Gastrocnemius medialis (tissue), 4 donors: ENCODE measurements at places on chromosomes 11 and 22. TPM values are rescaled to one million over a fixed set of nuclear protein-coding genes. Genes with fewer than 3 reads are reported as not detected.

CD3E gene
- not detected for total RNA-seq

DNAL4 gene
- 7.2 TPM for total RNA-seq

DUSP8 gene
- total RNA-seq: 25.9 TPM

SIK3 gene
- total RNA-seq: 42.4 TPM

OR6T1 gene
- total RNA-seq: not detected

- no peak for DNase-seq
- no peak overlapping the region for H3K27ac ChIP-seq
- no peaks in the 10 kb centered on the region for H3K36me3 ChIP-seq
- no peak overlapping the region for H3K4me3 ChIP-seq
These were observed 728.9 kb downstream of the JRKL start for GRCh38 chr11:97118614-97119200.

DNA sequence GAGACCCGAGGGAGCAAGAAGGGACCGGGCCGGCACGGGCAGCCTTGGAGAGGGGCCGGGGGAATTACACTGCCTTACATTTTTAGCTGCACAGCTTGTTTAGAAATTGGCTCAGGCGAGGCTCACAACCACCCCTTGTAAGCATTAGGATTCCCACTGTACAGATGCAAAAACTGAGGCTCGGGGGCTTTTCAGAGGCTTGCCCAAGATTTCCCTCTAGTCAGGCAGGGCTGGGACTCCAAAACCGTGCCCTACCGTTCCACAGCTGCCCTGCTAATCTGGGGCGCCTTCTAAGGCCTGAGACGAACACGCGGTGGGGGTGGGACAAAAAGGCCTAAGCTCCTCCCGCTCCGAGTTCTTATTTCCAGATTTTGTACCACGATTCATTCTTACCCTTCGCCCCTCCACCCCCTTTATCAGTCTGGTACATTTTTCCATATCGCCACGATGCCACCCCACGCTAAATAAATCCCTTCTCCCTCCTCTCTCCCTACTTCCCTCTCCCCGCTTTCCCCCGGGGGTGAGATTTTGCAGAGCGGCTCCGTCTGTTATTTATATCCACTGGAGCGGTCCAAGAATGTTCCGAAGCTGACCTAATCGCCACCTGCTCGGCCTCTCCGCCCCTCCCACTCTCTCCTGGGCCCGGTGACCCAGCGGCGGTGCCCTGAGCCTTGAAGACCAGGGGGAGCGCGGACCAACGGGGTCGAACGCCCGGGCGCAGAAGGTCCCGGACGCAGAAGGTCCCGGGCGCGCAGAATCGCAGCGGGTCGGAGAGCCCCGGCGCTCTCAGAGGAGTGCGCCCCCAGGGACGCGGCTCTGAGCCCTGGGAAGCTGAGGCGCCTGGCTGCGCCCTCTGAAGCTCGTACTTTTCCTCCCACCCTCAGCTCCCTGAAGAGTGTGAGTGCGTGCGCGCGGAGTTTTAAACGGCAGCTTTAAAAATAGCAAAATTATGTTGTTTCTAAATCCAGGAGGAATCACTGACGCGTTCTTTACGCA, 764 bp upstream of the PACSIN3 start:
- H3K27ac ChIP-seq: peak overlapping the region; percentile 97
- peaks cover 56% of the 10 kb centered on the region for H3K4me1 ChIP-seq
- H3K36me3 ChIP-seq: no peaks in the 10 kb centered on the region
- peak overlapping the region; percentile 68 for H3K4me3 ChIP-seq

DNA sequence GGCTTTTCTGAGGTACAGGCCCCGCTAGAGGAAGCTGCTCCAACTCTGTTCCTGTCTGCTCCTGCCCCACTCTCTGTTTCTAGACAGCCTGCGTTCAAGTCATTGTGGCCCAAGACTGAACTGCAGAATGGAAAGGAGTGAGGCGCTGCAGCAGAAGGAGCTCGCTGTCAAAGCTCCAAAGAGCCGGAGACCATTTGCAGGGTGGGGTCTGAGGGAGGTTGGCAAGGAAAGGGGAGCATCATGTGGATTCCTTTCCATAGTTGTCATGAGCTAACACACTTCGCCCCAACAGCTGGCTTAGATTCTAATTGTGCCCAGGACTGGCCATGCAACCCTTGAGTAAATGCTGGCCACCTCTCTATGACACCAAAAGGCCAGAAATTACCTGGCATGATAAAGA, 18.8 kb downstream of the APOL4 start:
- no peaks in the 10 kb centered on the region for H3K36me3 ChIP-seq
- H3K27ac ChIP-seq: no peak overlapping the region
- no peaks in the 10 kb centered on the region for H3K27me3 ChIP-seq

GRCh38 chr11:20621679-20622078, 22.3 kb downstream of the SLC6A5 start:
- no peak overlapping the region for H3K27ac ChIP-seq
- no peak for DNase-seq
- no peaks in the 10 kb centered on the region for H3K36me3 ChIP-seq
- no peak overlapping the region for H3K4me3 ChIP-seq
- H3K4me1 ChIP-seq: no peaks in the 10 kb centered on the region

DNA sequence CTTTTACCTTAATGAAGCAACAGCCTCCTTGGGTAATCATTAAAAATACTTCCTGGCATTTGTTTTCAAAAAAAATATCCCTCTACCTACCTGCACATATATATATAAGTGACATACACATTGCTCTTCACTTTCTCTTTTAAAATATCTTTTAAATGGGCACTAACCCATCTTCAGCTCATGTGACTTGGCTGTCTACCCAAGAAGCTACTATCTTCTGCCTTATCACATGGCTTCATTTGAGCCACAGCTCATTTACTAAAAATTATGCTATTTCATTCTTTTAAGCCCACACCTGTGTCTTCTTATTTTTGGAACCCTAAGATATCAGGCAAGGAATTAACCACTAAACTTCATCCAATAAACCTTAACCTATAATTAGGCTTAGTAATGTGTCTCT, 37.0 kb upstream of the SOX6 start:
- no peak overlapping the region for H3K4me3 ChIP-seq
- DNase-seq: no peak
- no peak overlapping the region for H3K27ac ChIP-seq
- H3K4me1 ChIP-seq: peaks cover 22% of the 10 kb centered on the region

GRCh38 chr11:56783448-56784041, 35.0 kb upstream of the OR9G4 start:
- no peak overlapping the region for H3K4me3 ChIP-seq
- no peaks in the 10 kb centered on the region for H3K4me1 ChIP-seq
- no peaks in the 10 kb centered on the region for H3K27me3 ChIP-seq
- DNase-seq: no peak

DNA sequence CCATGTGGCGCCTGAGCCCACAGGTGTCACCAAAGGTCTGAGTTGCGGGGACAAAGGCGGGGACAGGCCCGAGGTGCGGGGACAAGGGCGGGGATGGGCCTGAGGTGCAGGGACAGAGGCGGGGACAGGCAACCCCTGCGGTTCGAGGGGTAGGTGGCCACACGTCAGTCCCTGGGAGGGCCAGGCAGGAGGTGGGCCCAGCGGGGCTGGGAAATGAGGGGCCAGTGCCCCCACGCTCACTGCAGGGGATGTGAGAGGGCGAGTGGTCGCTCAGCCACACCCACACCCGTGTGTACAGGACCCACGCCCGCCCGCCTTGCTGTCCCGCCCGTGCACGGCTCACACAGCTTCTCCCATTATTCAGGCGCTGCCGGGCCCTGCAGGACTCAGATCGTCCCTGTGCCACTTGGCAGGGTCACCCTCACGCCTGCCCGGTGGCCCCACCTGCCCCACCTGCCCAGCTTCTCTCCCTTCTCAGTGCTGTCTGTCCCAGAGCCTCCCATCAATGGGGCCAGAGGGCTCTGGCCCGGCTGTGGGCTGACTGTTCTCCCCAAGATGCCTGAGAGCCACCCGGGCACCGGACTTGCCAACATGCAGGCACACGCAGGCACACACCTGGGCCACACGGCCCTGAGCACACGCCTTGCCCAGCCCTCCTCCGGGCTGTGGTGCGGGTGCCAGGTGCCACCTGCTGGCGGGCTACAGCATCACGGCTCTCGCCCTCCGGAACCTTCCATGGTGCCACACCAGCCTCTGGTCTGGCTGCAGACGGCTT, 14.2 kb upstream of the MUC6 start:
- H3K36me3 ChIP-seq: no peaks in the 10 kb centered on the region
- H3K27ac ChIP-seq: no peak overlapping the region
- no peak overlapping the region for H3K4me3 ChIP-seq
- no peaks in the 10 kb centered on the region for H3K4me1 ChIP-seq
- DNase-seq: peak; percentile 17

- DNase-seq: no peak
- no peaks in the 10 kb centered on the region for H3K36me3 ChIP-seq
- no peaks in the 10 kb centered on the region for H3K27me3 ChIP-seq
These were observed 123.0 kb downstream of the TRIM44 start for GRCh38 chr11:35785287-35786167.

DNA sequence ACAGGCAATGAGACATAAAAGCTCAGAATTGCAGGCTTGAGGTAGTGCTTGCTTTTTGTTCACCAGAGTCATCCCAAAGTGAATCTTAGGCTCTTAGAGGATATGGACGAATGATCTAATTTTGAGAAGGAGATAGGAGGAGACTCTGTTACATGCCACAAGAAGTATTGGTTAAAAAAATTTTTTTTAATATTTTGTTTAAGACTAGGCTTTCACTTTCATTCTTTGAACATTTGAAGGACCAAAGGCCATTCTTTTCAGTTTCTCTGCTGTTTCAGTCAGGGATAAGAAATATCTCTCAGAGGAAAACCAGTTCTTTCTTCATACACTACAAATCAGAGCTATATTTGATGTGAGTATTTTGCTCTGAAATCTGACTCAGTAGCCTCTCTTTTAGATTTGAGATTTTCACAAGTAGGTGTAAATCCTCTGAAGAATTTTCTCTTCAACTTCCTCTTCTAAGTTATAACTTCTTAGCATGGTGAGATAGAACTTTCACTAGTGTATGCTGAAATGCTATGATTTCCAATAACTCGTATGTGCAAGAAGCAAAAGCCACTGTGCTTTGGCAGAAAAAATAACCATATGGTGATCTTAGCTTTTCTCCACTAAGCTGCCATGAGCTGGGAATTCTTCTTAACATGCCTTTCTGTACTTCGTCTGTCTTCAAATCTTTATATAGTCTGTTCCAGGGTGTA, 24.1 kb upstream of the FAM181B start:
- no peaks in the 10 kb centered on the region for H3K36me3 ChIP-seq
- no peaks in the 10 kb centered on the region for H3K4me1 ChIP-seq
- no peaks in the 10 kb centered on the region for H3K27me3 ChIP-seq
- no peak overlapping the region for H3K27ac ChIP-seq

DNA sequence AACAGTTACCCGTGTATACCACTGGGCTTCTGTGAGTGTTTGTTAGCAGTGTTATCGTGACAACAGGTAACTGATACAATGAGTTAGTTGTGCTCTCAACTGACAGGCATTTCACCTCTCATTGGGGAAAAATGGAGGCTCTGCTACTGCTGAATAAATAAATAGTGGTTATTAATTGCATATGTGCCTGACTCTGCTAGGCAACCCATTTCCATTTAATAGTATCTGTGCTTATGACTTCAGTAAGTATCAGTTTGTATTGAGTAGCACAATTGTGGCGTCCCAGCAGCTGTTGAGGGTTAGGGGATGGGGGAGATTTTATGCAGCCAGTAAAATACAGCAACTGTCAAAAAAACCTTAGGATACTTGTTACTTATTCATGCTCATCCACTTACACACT, 123.4 kb upstream of the SEZ6L start:
- DNase-seq: no peak
- no peaks in the 10 kb centered on the region for H3K36me3 ChIP-seq
- no peak overlapping the region for H3K4me3 ChIP-seq
- peaks cover 6% of the 10 kb centered on the region for H3K4me1 ChIP-seq
- no peak overlapping the region for H3K27ac ChIP-seq

- peaks cover 38% of the 10 kb centered on the region for H3K4me1 ChIP-seq
- no peaks in the 10 kb centered on the region for H3K27me3 ChIP-seq
- DNase-seq: no peak
- no peaks in the 10 kb centered on the region for H3K36me3 ChIP-seq
- peak overlapping the region; percentile 67 for H3K27ac ChIP-seq
These were observed 88.1 kb upstream of the ARHGAP32 start for GRCh38 chr11:129280027-129280811.

DNA sequence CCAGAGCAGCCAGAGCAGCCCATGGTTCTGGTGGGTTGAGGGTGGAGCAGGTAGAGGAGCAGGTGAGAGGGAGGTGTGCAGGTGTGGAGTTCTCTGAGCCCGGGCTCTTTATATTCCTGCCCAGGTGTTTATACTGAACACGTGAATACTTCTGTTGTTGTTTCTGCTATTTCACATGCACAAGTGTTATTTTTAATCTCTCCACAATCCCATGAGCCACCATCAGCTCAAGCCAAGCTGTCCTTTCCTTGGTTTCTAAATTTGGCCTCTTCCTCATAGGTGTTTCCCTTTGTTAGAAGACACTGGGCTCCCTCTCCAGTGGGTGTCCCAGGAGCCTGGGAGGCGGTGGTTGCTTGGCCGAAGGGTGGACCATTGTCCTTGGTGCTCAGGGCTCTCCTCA, at the start of gene KRTAP5-3:
Gene KRTAP5-3 (minus strand): TSS at position 101 of the 400 bp plus-strand sequence. CDS start 78 bp downstream, at position 23.
- H3K36me3 ChIP-seq: no peaks in the 10 kb centered on the region
- no peak within 1 kb of the TSS for H3K4me3 ChIP-seq
- H3K27me3 ChIP-seq: peaks cover 6% of the 10 kb centered on the region
- no peaks in the 10 kb centered on the region for H3K4me1 ChIP-seq
- DNase-seq: no peak
